GM04503 (cell line): ENCODE measurements at places on chromosomes 11 and 22.

GRCh38 chr11:76524461-76524860 is 79.6 kb downstream of the EMSY start:
- no peak for DNase-seq

GRCh38 chr11:103923451-103923931 is 112.9 kb upstream of the DDI1 start:
- no peak for DNase-seq

DNA sequence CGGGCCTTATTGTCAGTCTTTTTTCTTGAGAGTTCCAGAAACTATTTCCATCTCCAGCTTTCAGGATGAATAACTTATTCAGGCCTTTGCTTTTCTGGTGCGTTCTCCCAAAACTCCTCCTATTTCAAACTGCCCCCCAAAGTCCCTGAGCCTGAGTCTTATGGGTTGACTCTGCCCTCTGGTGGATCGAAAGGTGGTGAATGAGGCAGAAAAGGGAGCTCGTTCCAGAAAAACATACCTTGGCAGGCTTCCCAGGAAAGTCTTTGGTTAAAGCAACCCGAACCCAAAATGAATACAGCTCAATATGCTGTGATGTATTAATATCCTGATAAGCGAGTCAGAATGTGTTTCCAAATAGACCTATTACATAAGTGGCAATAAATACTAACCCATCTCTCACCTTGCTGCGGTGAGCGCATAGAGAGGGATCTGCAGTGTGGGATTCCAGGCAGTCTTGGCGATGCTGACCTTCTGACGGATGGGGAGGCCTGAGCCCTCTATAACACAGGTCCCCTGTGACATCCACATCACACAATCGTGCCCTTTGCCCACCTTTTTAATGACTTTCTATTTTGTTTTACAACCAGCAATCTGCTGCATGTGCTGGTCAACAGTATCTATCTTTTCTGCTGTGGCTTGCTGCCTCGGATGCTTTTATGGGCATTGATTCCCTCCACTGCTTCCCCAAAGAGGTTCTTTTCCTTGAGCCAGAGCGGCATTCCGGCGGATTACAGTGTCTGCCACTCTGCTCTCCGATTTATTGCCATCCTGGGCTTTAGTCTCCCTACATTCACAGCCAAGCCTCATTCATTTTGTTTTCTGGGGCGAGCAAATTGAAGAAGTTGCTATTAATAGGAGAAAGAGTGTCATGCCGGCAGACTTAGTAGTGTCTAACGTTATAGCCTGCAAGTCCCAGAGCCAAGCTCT is 756.8 kb downstream of the NTM start:
- peak; percentile 66 for DNase-seq

DNA sequence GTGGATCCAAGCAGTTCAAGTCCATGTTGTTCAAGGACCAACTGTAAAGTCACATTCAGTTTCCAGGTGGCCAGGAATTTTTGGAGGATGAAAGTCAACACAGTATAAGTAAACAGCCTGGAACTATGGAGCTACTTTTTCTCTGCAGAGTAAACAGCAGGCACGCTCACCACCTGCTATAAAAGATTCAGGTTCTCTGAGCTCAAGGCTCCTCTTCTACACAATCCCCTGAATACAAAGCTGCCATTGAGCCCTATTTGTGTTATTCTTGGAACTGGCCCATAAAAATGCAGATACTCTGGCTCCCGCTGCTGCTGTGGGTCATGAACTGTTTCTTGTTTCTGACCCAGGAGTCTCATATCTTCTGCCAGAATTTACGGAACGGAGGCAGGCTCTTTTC is 56.9 kb upstream of the PRR5 start:
- no peak for DNase-seq

DNA sequence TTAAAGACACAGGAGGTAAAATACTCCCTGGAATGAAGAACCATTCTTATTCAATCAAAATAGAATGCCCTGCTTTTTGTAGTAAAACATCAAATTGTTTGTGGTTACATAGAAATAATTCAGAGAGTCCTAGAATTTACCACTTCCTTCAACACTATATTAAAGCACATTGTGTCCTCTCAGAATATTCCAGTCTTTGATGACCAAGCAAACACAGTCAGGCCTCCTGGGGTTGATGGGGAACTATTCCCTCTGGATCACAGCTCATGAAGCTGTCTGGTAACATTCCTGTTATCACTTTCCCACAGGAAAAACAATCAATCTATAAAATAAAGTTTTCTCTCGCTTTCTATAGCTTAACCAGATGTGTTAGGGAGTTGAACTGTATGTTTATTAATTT is 389.3 kb downstream of the KCNA4 start:
- DNase-seq = no peak

- no peak for DNase-seq
Measured at GRCh38 chr11:94325681-94326080, 21.3 kb downstream of the IZUMO1R start.

GRCh38 chr11:23453522-23453921 is 593.2 kb upstream of the CCDC179 start:
- no peak for DNase-seq

DNA sequence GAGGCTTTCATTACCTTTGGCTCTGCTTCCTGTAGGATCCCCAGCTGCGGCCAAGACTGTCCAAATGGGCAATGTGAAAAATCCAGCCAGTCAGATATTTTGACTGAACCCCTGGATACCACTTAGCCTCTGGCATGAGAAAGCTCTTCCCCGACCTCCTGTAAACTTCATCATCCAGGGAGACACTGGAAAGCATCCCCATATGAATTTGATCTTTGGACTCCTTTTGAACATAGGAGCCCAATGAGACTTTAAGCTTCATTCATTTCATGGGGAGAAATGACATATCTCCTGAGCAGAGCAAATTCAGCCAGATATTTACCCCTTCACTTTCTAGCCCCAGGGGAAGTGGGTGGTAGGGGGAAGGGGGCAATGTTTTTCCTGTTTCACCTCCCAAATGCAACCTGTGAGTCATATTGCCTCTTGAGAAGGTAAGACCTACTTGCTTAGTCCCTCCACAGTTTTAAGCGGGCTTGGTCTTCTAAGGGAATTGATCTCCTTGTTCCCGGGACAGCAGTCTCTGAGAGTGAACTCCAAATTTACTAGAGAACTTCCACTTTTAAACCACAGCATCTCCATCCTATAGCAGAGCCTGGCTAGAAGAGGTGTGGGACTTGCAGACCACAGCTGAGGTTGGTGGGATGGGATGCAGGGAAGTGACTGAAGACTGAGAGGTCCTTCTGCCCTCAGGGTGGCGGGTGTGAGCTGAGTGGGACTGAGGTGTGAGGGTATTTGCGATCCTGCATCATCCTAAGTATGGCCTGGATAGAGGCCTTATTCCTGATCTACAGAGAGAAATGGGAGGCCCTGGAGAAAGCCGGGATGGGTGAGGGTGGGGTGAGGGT is 20.3 kb upstream of the POU2AF1 start:
- no peak for DNase-seq

DNA sequence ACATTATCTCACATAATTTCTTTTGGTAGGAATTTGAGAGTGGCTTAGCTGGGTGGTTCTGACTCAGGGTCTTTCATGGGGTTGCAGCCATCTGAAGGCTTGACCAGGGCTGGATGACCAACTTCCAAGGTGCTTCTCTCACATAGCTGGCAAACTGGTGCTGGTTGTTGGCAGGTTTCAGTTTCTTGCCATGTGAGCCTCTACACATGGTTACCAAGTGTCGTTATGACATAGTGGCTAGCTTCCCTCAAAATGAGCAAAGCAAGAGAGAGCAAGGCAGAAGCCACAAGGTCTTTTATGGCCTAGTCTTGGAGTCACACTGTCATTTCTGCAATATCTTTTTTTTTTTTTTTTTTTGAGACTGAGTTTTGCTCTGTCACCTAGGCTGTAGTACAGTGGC is 4.2 kb upstream of the TFIP11 start:
- no peak for DNase-seq

DNA sequence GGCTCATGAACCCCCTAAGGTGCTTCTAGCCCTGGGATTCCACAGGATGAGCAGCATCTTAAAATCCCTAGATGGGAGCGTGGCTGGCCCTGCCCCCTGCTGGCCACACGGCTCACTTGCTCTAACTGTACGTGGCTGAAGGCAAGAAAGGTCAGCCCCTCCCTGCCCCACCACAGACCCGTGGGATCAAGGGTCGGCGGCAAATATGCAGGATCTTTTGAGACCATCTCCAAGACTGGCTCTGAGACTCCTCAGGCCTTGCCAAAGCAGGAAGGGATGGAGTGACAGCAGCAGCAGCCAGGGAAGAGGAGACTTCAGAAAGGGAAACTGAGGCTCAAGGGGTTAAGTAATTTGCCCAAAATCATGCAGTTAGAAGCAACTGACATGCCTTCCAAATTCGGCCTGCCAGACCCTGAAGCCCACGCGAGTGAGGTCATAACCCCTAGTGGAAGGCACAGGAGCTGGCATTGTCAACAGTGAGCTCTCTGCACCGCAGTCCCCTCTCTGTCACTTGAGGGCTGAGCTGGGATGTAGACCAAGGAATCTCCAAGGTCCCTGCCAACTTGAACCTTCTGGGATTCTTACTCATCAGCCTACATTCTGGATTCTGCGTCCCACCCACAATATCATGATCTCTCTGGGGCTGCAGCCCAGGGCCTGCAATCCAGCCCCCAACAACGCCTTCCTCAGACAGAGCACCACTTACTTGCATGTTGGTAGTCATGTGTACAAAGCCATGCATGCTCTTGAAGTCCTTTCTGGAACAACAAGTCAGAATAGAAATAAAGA is 31.4 kb downstream of the CREB3L1 start:
- no peak for DNase-seq

DNA sequence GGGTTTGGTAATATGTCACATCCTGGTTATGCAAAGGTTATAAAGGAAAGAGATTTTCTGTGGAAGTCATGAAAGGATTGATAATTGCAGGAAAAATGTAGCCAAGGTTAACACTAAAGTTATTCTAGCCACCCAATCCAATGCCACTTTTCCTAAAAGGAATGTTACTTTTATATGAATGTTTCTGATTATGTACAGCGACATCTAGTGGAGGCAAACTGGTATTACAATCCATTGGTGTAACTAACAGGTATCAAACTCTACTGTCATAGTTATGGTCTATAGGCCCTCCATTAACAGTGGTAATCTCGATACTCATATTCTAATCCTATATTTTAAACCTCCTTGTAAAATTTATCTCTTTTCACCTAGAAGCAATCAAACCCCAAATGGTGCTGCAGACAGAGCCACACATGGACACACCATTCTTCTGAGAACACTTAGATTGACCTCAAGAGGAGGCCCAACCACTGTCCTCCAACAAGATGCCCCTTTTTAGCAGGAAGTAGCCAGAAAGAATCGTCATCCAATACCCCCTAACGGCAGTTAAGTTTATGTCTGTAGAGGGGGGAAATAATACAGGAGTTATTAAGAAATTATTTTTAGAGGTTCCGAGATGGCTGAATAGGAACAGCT is 74.9 kb upstream of the RAG2 start:
- peak; percentile 8 for DNase-seq

- DNase-seq = no peak
Measured at GRCh38 chr11:79040348-79040747, 400.5 kb downstream of the TENM4 start.

DNA sequence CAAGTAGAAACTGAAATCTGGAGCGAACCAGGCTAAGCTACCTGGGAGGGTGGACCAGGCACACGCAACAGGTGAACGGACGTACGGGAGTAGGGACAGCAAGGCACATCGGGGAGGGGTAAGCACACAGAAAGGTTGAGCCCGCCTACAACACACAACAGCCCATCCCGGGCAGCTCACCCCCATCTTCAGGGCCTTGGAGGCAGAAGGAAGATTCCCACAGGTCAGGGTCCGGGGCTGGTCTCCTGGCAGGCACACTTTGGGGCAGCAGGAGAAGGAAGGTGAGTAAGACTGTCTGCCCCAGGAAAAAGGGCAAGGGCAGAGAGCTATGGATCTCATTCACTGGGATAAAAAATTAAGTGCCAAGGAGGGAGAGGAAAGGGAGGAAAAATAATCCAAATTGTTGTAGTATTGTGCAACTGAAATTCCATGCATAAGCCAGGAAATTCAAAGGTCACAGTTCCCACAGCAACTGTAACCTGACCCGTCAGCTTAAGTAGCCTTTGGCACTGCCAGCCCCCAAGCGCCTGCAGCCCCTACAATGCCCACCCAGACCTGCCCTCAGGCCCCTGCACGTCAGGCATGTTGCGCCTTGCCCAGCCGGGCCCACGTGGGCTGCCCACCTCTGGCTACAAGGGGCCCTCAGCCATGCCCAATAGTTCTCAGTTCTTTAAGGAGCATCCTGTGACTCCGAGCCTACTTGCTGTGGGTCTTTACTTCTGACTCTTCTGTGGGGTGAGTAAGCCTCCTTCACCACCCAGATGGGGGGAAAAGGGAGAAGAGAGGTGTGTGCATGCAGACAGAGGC is 51.8 kb downstream of the MICAL3 start:
- DNase-seq = peak; percentile 64

DNA sequence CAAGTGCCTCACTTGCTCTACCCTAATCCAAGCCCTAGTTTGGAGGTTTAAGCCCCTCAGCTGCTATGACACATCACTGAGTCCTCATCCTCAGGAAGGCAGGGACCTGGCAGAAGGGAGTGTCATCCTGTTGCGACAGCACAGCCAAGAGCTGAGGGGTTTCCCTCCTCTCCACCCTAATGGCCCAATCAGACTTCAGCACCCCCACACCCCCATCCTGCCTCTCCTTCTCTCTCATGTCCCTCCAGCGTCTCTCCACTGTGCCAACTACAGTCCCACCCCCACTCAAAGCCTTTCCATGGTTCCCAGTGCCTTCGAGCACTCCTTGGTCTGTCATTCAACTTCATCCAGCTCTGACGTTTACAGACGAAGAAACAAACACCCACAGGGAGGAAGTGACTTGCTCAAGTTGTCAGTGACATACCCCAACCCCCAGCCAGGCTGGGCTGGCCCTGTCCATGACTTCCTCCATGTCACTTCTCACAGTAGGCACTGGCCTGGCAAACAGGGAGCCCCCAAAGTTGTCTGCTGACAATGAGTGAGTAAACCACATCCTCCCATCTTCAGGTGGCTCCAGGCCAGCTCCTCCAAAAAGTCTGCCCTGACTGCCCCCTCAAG is 15.6 kb downstream of the ARAP1 start:
- no peak for DNase-seq

DNA sequence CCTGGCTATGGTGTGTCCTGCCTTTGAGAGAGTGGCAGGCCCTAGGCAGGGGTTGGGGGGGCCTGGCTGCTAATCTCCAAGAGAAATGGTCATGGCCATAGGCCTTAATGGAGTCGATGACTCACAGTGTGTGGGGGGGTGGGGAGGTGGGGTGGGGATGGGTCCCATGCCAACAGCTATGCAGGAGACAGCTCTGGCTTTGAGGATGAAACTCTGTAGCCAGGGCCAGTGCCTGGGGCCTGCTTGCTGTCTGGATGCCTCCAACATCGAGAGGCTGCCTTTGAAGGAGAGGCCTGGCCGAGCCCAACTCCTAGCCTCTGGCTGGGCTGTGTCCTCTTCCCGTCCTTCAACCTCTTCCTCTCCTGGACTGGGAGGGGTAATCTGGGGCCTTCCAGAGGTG is 23.9 kb upstream of the TSPAN18 start:
- no peak for DNase-seq
